ENCODE measurements at places on chromosomes 5 and 9.

GRCh38 chr9:134688661-134689320 lies 47.2 kb downstream of the COL5A1 start:
- no peak for DNase-seq

DNA sequence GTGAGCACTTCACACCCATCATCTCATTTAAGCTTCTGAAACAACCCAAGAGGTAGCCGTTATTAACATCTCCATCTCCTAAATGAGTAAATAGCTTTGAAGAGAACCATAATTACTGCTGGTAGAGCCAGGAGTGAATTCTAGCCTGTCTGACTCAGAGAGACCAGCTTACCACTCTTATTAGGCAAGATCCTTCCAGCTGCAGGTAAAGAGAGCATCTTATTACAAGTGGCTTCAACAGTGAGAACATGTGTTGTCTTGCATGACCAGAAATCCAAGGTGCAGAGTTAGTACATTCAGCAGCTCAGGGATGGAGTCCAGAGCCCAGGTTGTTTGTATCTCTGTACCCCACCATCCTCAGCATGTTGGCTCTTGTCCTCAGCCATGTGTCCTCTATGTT lies 10.9 kb upstream of the AFAP1L1 start:
- no peak for DNase-seq

DNA sequence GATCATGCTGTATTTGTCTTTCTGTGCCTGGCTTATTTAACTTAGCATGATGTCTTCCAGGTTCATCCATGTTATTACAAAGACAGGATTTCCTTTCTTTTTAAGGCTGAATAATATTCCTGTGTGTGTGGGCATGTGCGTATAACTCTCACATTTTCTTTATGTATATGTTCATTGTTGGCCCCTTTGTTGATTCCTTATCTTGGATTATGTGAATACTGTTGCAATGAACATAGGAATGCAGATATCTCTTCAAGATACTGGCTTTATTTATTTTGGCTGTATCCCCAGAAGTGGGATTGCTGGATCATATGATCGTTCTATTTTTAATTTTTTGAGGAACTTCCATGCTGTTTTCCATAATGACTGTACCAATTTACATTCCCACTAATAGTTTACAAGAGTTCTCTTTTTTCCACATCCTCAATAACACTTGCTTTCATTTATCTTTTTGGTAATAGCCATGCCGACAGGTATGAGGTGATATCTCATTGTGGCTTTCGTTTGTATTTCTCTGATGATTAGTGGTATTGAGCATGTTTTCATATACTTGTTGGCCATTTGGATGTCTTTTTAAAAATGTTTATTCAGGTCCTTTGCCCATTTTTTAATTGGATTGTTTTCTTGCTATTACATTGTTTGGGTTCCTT lies 38.0 kb downstream of the CREBRF start:
- no peak for DNase-seq

GRCh38 chr5:90606539-90606938 lies 47.9 kb downstream of the ADGRV1 start:
- no peak for DNase-seq

DNA sequence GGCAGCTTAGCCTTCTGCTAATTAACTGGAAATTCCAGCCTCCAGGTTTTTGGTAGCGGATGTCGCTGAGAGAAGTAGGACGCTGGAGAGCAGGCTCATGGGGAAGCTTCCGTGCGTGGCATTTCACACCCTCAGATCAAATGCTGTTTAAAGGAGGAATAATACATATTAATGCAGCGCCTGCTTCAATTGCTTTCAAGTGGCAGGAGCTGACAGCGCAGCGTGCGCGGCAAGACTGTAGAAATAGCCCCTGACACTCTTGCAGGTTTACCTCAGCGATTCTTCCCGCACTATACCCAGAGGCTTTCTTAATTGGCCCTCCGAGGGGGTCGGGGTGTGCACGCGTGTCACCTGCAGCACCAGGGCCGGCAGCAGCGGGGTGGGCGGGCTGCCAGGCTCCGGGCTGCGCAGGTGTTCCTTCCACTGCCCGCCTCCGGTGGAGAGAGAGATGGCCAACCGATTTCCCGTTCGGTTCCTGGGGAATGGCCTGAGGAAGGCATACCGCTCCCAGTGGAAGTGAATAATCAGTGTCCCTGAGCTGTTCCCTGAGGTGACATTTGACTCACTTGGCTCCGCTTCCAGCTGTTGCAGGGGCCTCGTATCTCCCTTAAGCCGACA lies 427.9 kb downstream of the KCTD16 start:
- no peak for DNase-seq

DNA sequence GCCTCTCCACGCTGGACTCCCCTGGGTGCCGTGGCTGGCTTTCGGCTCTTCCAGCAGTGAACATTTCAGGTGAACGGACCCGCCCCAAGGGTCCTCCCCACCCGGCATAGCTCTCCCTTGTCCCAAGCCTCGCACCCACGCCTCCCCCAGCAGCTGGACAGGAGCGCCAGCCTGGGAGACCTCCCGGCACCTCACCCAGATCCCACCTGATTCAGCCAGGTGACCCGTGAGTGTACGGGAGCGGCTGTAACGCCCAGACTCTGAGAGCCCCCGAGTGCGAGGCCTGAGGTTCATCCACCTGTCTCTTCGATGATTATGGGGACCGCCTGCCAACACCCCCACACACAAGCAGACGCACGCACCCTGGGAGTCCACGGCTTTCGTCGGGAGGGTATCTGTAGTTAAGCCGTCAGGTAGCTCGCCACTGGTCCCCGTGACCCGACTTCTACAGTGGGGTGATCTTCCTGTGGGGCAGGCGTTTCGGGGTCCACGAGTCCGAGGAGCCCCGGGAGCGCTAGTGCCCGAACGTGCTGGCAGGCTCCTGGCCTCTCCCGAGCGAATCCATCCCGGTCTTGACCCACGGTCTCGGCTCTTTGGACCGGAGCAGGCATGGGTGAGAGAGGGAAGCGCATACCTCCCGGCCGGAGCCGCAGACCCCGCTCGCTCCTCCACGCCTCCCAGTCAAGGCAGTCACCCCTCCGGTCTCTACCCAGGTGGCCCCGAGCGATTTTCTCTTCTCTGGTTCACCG lies 14.9 kb downstream of the TRIM7 start:
- no peak for DNase-seq

DNA sequence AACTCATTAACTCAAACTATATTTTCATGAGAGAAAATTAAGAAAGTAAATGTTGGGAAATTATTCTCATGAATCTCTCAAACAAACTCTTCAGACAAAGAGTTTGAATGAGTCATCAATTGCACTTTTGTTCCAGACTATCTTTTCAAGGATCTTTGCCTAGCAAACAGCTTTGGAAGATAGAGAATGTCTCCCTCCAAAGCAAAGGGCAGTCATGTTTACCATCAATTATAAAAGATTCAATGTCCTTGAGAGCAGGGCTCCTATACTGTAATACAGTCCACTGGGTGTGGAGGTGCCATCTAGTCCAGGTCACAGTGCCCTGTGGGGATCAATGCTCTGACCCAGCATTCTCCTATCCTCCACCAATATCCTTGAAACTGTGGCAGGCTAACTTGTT lies 1429.3 kb downstream of the EFNA5 start:
- DNase-seq: no peak

DNA sequence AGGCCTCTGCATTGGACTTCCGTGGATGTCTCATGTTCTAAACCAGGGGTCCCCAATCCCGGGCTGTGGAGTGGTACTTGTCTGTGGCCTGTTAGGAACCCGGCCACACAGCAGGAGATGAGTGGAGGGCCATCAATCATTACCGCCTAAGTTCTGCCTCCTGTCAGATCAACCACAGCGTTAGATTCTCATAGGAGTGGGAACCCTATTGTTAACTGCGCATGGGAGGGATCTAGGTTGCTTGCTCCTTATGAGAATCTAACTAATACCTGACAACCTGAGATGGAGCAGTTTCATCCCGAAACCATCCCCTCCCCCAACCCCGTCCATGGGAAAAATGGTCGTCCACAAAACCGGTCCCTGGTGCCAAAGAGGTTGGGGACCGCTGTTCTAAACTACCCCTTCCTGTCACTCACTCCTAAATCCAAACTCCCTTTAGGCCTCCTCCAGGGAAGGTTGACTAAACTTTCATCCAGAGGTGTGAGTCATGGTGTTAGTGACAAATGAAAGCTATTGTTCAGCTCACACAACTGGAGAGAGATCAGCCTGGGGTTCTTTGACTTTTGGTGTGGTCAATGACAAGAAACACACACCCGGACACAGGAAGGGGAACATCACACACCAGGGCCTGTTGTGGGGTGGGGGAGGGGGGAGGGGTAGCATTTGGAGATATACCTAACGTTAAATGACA lies 9.5 kb downstream of the KCNV2 start:
- DNase-seq: no peak

DNA sequence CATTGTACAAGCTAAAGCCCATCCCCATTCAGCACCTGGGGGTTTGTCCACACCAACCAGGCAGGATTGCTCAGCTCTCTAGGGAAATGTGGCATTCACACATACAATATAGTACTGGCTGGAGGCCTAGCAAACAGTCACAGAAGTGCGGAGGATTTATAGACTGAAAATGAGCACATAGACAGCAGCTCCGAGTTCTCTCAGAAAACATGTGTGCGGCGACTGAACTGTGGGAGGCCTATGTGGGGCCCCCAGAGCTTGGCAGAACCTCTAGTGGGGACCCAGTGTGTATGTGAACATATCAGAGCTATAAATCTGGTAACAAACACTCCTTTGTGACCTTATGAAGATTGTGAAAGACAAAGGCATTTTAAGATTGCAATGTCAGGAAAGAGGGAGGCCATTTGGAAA lies 431.1 kb downstream of the DTWD2 start:
- no peak for DNase-seq

DNA sequence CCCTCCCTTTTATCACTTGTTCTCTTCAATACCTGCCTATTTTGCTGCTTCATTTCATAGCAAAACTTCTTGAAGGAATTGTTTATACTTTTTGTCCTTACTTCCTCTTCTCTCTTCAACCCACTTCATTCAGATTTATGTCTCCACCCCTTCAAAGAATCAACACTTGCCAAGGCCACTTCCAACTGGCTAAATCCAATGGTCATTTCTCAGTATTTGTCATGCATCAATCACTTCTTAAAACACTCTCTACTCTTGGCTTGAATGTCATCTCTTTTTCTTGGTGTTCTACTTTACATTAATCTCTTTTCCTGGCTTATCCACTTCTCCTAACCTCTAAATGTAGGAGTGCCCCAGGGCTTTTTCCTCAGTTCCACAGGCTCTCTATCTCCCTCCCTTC lies 8.3 kb upstream of the FCHO2 start:
- no peak for DNase-seq

DNA sequence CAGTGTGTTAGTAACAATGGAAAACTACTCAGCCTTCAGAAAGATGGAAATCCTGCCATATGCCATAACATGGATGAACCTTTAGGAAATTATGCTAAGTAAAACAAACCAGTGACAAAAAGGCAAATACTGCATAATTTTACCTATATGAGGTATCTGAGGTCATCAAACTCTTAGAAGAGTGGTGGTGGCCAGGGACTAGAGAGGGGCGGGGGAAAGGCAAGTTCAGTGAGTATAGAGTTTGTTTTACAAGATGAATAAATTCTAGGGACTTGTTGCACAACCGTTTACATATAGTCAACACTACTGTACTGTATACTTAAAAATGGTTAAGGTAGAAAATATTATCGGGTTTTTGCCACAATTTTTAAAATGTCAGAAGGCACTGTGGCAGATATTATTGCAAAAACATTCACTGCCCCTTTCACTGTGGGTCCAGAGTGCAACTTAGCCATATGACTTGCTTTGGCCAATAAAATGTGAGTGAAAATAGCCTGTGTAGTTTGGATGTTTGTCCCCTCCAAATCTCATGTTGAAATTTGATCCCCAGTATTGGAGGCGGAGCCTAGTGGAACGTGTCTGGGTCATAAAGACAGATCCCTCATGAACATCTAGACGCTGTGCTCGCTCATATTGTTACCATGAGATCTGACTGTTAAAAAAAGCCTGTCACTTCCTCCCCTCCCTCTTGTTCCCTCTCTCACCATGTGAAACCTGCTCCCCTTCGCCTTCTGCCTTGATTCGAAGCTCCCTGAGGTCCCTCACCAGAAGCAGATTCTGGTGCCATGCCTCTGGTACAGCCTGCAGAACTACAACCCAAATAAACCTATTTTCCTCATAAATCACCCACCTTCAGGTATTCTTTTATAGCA lies 9.5 kb downstream of the ZNF367 start:
- no peak for DNase-seq

GRCh38 chr9:122217640-122218039 lies 11.1 kb downstream of the LHX6 start:
- DNase-seq: no peak

GRCh38 chr5:41447650-41448510 lies 62.5 kb downstream of the PLCXD3 start:
- DNase-seq: no peak

GRCh38 chr5:133474851-133475590 lies 137.3 kb downstream of the FSTL4 start:
- no peak for DNase-seq

- DNase-seq: no peak
These were observed 38.3 kb upstream of the CNOT6 start for GRCh38 chr5:180455872-180456271.

GRCh38 chr5:12095808-12096281 lies 191.6 kb upstream of the CTNND2 start:
- DNase-seq: no peak

GRCh38 chr5:95836544-95836943 lies 14.0 kb upstream of the GLRX start:
- no peak for DNase-seq

- DNase-seq: no peak
These were observed 204.2 kb upstream of the KLF4 start for GRCh38 chr9:107693625-107694326.

- DNase-seq: no peak
These were observed 110.5 kb downstream of the NUDT12 start for GRCh38 chr5:103452089-103452488.

DNA sequence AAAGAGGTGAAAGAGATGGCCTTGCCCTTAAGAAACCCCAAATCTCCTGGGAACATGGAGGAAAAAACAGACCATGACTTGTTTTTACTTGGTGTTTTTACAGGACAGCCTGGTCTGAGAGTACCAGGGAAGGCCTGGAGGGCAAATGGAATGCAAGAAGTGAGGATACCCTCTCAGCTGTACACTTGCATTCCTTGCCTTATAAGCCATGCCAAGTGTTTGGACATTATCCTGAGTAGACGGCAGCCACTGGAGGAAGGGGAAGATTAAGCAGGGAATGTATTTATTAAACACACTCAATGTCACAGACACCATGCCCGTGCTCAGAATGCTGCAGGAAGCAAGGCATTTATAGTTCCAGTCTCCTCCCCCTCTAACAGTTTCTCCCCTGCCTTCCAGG lies 581.4 kb downstream of the CDK5RAP2 start:
- DNase-seq: no peak

GRCh38 chr9:137009938-137010732 lies 13.8 kb upstream of the CLIC3 start:
- no peak for DNase-seq
